Epithelial cell of alveolus of lung (primary cell): ENCODE measurements at places on chromosomes 2 and 18. TPM values are rescaled to one million over a fixed set of nuclear protein-coding genes. Genes with fewer than 3 reads are reported as not detected.

The CCDC93 gene
- 6.5 and 7.5 TPM in 2 replicates for total RNA-seq

The ABCB11 gene
- total RNA-seq, result not detected in 2 replicates

The CRYBA2 gene
- total RNA-seq, result not detected in 2 replicates

The MC2R gene
- not detected in 2 replicates for total RNA-seq

The HMSD gene
- 0.16 and 0.78 TPM in 2 replicates for total RNA-seq

The PRSS56 gene
- total RNA-seq, result 0.48 TPM in 1 of 2 replicates, not detected in the other

The SH3BP4 gene
- total RNA-seq, result 47.0 and 114 TPM in 2 replicates

The RUFY4 gene
- total RNA-seq, result not detected in 2 replicates

The SLC4A5 gene
- under 0.01 and 0.48 TPM in 2 replicates for total RNA-seq

The TFCP2L1 gene
- 0.13 and 0.16 TPM in 2 replicates for total RNA-seq

The GATA6 gene
- 27.4 and 38.5 TPM in 2 replicates for total RNA-seq
